ENCODE measurements at places on chromosomes 5 and 9. TPM values are rescaled to one million over a fixed set of nuclear protein-coding genes. Genes with fewer than 3 reads are reported as not detected.

- H3K36me3 ChIP-seq = no peaks in the 10 kb centered on the region
- peaks cover 56% of the 10 kb centered on the region for H3K27me3 ChIP-seq
- H3K4me3 ChIP-seq = no peak overlapping the region
- no peak overlapping the region for H3K27ac ChIP-seq
Observed at GRCh38 chr9:36934478-36935065, 99.5 kb downstream of the PAX5 start.

- no peak overlapping the region for H3K4me3 ChIP-seq
- no peak for DNase-seq
- no peak overlapping the region for H3K27ac ChIP-seq
- peaks cover 55% of the 10 kb centered on the region for H3K27me3 ChIP-seq
- H3K4me1 ChIP-seq = peaks cover 1% of the 10 kb centered on the region
Observed at GRCh38 chr9:108386032-108386431, 469.8 kb downstream of the ACTL7B start.

DNA sequence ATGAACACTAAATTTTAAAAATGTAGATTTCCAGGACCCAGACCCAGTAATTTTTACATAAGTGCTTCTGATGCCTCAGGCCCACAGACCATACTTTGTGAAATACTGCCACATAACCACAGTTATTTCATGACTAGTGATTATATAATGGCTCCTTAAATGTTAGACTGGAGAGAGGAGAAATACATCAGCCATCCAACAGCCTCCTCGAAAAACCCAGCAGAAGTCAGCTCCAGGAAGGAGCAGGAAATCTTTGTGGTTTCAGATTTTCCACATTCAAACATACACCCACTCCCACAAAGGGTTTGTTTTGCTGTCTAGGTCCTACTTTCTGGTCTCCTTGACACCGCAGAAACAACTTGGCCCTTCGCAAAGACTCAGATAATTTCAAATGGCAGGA lies 455.2 kb downstream of the DTWD2 start:
- no peak overlapping the region for H3K27ac ChIP-seq
- DNase-seq = no peak
- no peaks in the 10 kb centered on the region for H3K36me3 ChIP-seq
- H3K27me3 ChIP-seq = peaks cover 3% of the 10 kb centered on the region
- peaks cover 8% of the 10 kb centered on the region for H3K4me1 ChIP-seq
- no peak overlapping the region for H3K4me3 ChIP-seq

The HMCN2 gene
- 0.26 TPM for total RNA-seq

DNA sequence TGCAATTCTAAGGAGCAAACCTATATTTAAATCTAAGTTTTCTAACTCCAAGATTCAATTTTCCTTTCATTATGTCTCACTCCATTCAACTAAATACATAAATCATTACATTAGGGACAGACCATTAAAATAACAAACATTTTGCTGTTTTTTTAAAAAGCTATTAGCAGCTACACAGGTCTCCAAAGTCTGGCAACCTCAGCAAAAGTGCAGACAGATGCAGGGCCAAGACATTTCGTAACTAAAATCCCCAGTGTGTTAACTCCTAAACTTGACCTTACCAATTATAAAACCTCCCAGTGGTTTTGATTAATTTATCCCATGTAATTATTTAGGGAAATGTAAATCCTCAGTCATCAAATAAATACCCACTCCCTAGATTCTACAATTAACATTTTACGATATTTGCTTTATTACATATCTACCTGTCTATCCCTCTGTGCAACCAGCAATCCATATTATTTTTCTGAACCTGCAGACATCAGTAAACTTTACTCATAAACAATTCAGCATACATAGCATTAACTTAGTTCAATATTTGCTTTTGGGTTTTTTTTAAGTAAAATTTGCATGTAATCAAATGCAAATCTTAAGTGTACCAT lies 64.7 kb downstream of the RGS7BP start:
- DNase-seq = no peak
- H3K27me3 ChIP-seq = no peaks in the 10 kb centered on the region
- H3K4me3 ChIP-seq = no peak overlapping the region
- H3K4me1 ChIP-seq = no peaks in the 10 kb centered on the region

DNA sequence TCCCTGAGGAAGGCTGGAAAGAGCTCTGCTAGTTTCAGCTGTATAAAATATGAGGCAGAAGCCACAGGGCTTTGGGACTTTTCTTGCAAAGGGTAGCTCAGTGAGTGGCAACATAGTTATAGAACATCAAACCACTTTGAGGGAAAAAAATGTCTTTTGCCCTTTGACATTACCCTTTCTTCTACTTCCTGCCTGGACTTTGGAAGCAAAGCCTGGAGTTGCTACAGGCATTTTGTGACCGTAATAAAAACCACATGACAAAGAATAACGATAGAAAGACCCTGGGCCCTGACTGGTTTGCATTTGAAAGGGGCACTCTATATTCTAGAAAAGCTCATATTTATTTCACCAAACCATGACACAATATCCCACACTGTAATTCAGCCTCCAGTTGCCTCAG lies 440.9 kb downstream of the DIRAS2 start:
- no peaks in the 10 kb centered on the region for H3K36me3 ChIP-seq
- DNase-seq = no peak
- H3K27ac ChIP-seq = no peak overlapping the region

The HRH2 gene
- 1.2 TPM for total RNA-seq

The NR2F1 gene
- total RNA-seq = 35.4 TPM

GRCh38 chr5:88841212-88841611 lies 41.8 kb downstream of the MEF2C start:
- H3K27me3 ChIP-seq = no peaks in the 10 kb centered on the region
- H3K4me1 ChIP-seq = no peaks in the 10 kb centered on the region

The SPINK7 gene
- not detected for total RNA-seq

The SLC26A2 gene
- total RNA-seq = 12.6 TPM

- H3K4me3 ChIP-seq = no peak overlapping the region
- no peaks in the 10 kb centered on the region for H3K36me3 ChIP-seq
- H3K4me1 ChIP-seq = no peaks in the 10 kb centered on the region
- H3K27me3 ChIP-seq = peaks cover 14% of the 10 kb centered on the region
Observed at GRCh38 chr5:132549576-132549975, 6.3 kb upstream of the IL5 start.

DNA sequence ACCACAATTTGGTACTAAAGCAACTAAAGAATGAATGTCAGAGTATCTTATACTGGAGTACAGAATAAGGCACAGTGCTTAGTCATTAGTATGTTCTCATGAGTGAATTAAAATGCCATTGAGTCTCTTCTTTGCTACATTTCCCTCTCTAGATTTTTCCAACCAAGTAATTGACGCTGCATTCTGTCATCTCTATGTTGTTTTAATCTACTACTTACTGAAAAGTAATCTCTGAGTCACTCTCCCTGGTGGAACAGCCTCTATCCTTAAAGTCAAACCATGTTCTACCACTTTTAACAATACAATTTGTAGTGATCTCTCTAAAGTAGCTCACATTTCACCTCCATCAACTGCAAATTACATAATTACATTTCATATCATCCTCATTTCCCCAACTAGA lies 495.1 kb downstream of the CDH18 start:
- H3K27ac ChIP-seq = no peak overlapping the region
- DNase-seq = no peak
- no peaks in the 10 kb centered on the region for H3K36me3 ChIP-seq
- H3K4me3 ChIP-seq = no peak overlapping the region
- peaks cover 1% of the 10 kb centered on the region for H3K4me1 ChIP-seq

The SLC9A3 gene
- 1.6 TPM for total RNA-seq

The C9 gene
- total RNA-seq = not detected

The CNTNAP3 gene
- total RNA-seq = 1.6 TPM

The SREK1 gene
- 123 TPM for total RNA-seq

GRCh38 chr5:72407541-72407940 lies 87.4 kb downstream of the PTCD2 start:
- H3K4me3 ChIP-seq = no peak overlapping the region
- no peak overlapping the region for H3K27ac ChIP-seq
- no peaks in the 10 kb centered on the region for H3K36me3 ChIP-seq
- H3K4me1 ChIP-seq = no peaks in the 10 kb centered on the region
- no peak for DNase-seq
- no peaks in the 10 kb centered on the region for H3K27me3 ChIP-seq

The PCDHGA3 gene
- total RNA-seq = 0.80 TPM

The CCDC152 gene
- total RNA-seq = 0.17 TPM

GRCh38 chr5:69231851-69232250 lies 2.8 kb upstream of the CDK7 start:
- DNase-seq = no peak
- no peaks in the 10 kb centered on the region for H3K27me3 ChIP-seq

- peak overlapping the region; percentile 53 for H3K27ac ChIP-seq
- no peak overlapping the region for H3K4me3 ChIP-seq
- peaks cover 3% of the 10 kb centered on the region for H3K36me3 ChIP-seq
- peaks cover 14% of the 10 kb centered on the region for H3K4me1 ChIP-seq
- no peak for DNase-seq
Observed at GRCh38 chr9:20945269-20945668, 86.2 kb downstream of the HACD4 start.

GRCh38 chr5:130050585-130050984 lies 146.3 kb downstream of the CHSY3 start:
- no peak overlapping the region for H3K4me3 ChIP-seq
- DNase-seq = no peak
- H3K27ac ChIP-seq = no peak overlapping the region
- no peaks in the 10 kb centered on the region for H3K4me1 ChIP-seq
- no peaks in the 10 kb centered on the region for H3K36me3 ChIP-seq

The BARHL1 gene
- total RNA-seq = not detected

The ERBIN gene
- total RNA-seq = 77.4 TPM

GRCh38 chr9:91678807-91679580 lies 255.4 kb upstream of the NFIL3 start:
- no peaks in the 10 kb centered on the region for H3K36me3 ChIP-seq
- peaks cover 6% of the 10 kb centered on the region for H3K4me1 ChIP-seq
- DNase-seq = no peak
- no peak overlapping the region for H3K4me3 ChIP-seq
- peaks cover 10% of the 10 kb centered on the region for H3K27me3 ChIP-seq

- H3K27ac ChIP-seq = no peak overlapping the region
- no peak overlapping the region for H3K4me3 ChIP-seq
- no peaks in the 10 kb centered on the region for H3K4me1 ChIP-seq
- H3K27me3 ChIP-seq = no peaks in the 10 kb centered on the region
Observed at GRCh38 chr5:107135391-107135790, 535.3 kb downstream of the EFNA5 start.

DNA sequence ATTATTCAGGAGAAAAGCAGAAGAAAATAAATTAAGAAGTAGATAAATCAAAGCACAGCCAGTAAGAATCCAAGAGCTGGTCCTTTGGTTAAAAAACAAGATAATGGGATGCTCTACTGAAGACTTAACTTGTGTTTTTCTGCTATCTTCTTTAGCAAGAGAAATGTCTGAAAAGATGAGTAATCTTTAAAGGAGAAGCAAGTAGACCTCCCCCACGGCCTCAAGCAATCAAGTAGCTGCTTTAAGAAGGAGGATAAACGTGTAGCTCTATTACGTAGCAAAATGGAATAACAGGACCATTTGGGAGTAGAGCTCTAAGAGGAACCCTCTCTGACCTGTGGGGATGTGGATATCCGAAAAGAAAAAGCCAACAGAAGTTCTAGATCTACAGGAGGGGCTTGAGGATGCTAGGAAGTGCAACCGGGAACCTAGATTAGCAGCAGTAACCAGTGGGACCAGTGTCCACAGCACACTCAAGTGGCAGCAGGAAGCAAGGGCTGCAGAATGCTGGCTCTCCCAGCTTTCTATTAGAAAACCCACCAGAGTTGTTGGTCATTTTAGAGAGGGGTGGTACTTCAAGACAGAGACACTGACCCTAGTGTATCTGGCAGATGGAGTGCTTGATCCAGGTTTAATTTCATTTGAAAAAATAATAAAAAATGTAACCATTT lies 185.4 kb downstream of the GABBR2 start:
- no peak overlapping the region for H3K4me3 ChIP-seq
- no peaks in the 10 kb centered on the region for H3K4me1 ChIP-seq
- no peak overlapping the region for H3K27ac ChIP-seq
- H3K36me3 ChIP-seq = no peaks in the 10 kb centered on the region

DNA sequence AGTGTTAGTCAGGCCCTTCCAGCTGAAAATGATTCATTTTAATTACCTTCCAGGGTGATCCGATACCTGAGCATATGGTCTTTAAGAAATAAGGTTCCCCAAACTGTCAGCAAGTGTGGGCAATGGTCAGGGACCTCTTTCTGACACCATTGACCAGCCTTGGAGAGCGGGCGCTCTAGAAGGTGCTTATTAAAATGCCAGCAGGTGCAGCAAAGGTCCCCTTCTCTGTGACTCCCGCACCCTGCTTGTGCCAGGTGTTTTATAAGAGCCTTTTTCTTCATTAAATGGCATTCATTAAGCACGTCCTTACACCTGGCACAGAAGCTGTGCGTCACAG lies 85.3 kb downstream of the MVB12B start:
- no peaks in the 10 kb centered on the region for H3K27me3 ChIP-seq
- no peaks in the 10 kb centered on the region for H3K4me1 ChIP-seq
- no peak for DNase-seq
- peaks cover 9% of the 10 kb centered on the region for H3K36me3 ChIP-seq

The CCDC192 gene
- total RNA-seq = 0.60 TPM

- H3K4me1 ChIP-seq = peaks cover 2% of the 10 kb centered on the region
- H3K27me3 ChIP-seq = no peaks in the 10 kb centered on the region
- no peak for DNase-seq
- H3K27ac ChIP-seq = no peak overlapping the region
- H3K36me3 ChIP-seq = no peaks in the 10 kb centered on the region
- no peak overlapping the region for H3K4me3 ChIP-seq
Observed at GRCh38 chr5:29720954-29721353, 1472.5 kb upstream of the CDH6 start.

All from progenitor cell of endocrine pancreas (in vitro differentiated cells).